Naive thymus-derived CD4-positive, alpha-beta T cell (primary cell): ENCODE measurements at places on chromosomes 7 and 10. TPM values are rescaled to one million over a fixed set of nuclear protein-coding genes. Genes with fewer than 3 reads are reported as not detected.

DNA sequence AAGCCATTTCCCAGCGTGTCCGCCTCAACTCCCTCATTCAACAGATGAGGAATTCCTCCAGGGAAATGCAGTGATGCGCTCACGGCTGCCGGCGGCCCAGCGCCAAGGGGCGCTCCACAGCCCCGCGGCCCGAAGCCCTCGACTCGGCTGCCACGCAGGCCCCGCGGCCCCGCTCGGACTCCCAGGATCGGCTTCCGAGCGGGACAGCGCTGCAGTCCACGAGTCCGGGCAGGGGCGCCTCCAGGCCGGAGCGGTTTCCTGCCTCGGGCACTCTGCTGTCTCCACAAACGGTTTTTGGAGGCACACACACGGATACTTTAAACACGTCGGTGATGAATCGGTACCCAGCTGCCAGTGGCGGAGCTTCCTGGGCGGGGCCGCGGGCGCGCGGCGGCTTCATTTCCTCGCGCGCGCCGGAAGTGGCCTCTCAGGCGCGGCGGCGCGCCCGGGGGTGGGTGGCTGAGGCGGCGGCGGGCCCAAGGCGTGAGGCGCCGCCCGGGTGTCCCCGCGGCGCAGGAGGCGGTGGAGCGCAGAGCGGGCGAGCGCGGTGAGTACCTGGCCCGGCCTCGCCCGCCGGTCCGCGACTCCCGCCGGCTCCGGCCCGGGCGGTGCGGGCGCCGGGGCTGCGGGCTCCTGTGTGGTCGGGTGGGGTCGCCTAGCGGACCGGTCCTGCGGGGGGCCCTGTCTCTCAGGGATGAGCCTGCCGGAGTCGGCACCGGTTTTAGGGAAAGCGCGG, at the start of gene CSGALNACT2:
CSGALNACT2 (plus strand) TSS at position 425 of the 736 bp plus-strand sequence. CDS start 16,705 bp downstream, outside the sequence.
- peak; percentile 82 for DNase-seq

GRCh38 chr7:82384051-82384464, 59.5 kb downstream of the CACNA2D1 start:
- no peak for DNase-seq

GRCh38 chr7:45103958-45104843, 7.3 kb downstream of the TBRG4 start:
- no peak for DNase-seq

- DNase-seq: no peak
These were observed 151.8 kb downstream of the KCNMA1 start for GRCh38 chr10:77485847-77486246.

DNA sequence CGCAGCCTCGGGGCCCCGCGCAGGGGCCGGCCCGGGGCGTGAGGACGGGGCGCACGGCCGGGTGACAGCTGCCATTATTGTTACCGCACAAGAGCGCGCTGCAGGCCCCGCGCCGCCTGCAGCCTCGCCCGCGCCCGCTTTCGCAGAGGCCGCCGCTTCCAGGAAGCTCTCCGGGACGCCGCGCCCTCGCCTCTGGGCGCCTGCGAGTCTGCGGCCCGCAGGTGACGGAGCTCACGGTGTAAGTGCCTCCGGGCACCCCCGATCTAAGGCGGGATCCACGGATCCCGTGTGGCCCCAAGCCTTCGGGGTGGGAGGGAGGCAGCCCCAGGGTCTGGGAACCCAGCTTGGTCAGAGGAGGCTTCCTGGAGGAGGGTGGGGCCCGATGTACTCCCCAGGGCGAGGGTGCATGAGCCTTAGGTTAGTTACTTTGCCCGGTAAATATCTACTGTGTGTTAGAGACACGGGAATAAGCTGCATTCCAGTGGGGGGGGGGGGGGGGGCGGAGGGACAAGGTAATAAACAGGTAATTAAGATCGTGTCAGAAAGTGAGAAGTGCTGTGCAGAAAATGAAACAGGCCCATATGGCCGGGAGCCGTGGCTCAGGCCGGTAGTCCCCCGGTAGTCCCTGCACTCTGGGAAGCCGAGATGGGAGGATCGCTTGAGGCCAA, 638 bp downstream of the IQCE start:
- DNase-seq: no peak

- DNase-seq: no peak
These were observed 151.6 kb downstream of the TMEM26 start for GRCh38 chr10:61301575-61301974.

GRCh38 chr7:44637788-44638594, 31.6 kb downstream of the OGDH start:
- DNase-seq: peak; percentile 72

DNA sequence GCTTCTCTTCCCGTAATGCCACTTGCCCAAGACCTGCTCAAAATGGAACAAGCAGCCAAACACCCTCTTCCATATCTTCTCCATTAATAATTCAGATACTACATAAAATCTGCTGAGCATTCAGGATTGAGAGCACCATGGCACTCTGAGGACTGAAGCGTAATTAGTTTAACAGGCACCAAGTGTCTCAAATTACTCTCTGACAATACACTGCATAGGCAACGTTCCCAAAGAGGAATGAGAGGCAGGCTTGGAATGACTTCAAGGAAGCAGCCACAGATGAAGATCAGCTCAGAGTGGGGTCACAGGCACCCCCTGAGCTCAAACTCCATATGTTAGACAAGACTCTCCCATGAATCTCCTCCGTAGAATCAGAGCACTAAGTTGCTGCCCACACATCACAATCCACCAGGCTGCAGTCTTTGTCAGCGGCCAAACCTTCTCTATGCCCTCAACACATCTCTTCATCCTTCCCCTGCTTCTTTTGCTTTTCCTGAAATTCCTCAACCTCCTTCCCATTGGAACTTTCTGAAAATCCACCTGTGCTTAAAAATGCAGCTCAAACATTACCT, 4.7 kb upstream of the ABLIM1 start:
- no peak for DNase-seq

DNA sequence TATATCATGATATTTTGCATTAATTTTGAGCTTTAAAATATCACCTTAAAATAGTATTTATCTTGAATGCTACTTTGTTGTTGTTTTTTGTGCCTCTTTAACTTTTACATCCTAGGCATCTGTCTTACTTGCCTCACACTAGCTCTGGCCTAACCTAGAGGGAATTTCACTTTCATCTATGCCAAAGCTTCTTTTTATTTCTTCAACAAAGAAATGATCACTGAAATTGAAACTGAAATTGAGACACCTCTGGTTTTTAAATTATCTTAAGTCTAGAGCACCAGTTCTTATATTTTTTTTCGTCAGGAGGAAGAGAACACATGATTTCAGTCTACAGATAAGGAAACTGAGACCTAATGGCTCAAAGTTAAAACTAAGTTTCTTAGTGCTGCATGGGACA, 3.5 kb upstream of the SCIN start:
- no peak for DNase-seq

The INA gene
- not detected for total RNA-seq

The AGAP9 gene
- 20.4 TPM for total RNA-seq

The PLAU gene
- total RNA-seq: 0.78 TPM

The PLAC9 gene
- not detected for total RNA-seq

The FAM149B1 gene
- total RNA-seq: 15.8 TPM
